ENCODE measurements at places on chromosomes 16 and 17. TPM values are rescaled to one million over a fixed set of nuclear protein-coding genes. Genes with fewer than 3 reads are reported as not detected.
A peak's percentile ranks its signal among the peaks of the same experiment; 100 is the strongest.

SOX15 gene
- 0.86 TPM for total RNA-seq

TLCD3B gene
- 0.72 TPM for total RNA-seq

GCGR gene
- total RNA-seq = not detected

KRTAP17-1 gene
- total RNA-seq = not detected

ASPA gene
- total RNA-seq = 1.3 TPM

CES1 gene
- total RNA-seq = 19.3 TPM

NSRP1 gene
- 60.6 TPM for total RNA-seq

PTX4 gene
- 0.58 TPM for total RNA-seq

TEDC2 gene
- total RNA-seq = 0.91 TPM

- no peak for DNase-seq
Measured at GRCh38 chr17:79011451-79012147, 2.0 kb upstream of the CANT1 start.

- no peak for DNase-seq
Measured at GRCh38 chr17:65811043-65811442, 249.6 kb upstream of the AXIN2 start.

- DNase-seq = no peak
Measured at GRCh38 chr17:1322014-1322428, 42.6 kb downstream of the TRARG1 start.

- DNase-seq = no peak
Measured at GRCh38 chr16:85996843-85997242, 97.9 kb downstream of the IRF8 start.

DNA sequence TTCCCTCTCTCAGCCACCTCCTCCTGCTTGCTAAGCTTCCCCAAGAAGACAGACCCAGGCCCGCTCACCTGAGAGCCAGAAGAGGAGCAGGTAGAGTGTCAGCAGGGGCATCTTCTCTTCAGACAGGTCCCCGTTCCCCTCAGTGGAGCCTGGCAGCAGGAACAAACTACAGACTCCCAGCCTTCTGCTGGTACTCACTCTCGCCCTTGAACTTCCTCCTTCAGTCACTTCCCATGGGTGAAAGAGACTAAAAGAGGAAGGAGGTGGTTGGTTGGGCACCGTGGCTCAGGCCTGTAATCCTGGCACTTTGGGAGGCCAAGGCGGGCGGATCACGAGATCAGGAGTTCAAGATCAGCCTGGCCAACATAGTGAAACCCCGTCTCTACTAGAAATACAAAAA, at the start of gene CD300LF:
Gene CD300LF (minus strand): TSS at position 168 of the 400 bp plus-strand sequence. CDS start 57 bp downstream, at position 111.
- DNase-seq = peak; percentile 65

GRCh38 chr16:25035494-25036405, 20.6 kb upstream of the ARHGAP17 start:
- DNase-seq = no peak

GRCh38 chr17:42087736-42088705, 10.3 kb downstream of the ZNF385C start:
- no peak for DNase-seq

GRCh38 chr16:87495578-87496446, 3.0 kb upstream of the ZCCHC14 start:
- DNase-seq = no peak

DNA sequence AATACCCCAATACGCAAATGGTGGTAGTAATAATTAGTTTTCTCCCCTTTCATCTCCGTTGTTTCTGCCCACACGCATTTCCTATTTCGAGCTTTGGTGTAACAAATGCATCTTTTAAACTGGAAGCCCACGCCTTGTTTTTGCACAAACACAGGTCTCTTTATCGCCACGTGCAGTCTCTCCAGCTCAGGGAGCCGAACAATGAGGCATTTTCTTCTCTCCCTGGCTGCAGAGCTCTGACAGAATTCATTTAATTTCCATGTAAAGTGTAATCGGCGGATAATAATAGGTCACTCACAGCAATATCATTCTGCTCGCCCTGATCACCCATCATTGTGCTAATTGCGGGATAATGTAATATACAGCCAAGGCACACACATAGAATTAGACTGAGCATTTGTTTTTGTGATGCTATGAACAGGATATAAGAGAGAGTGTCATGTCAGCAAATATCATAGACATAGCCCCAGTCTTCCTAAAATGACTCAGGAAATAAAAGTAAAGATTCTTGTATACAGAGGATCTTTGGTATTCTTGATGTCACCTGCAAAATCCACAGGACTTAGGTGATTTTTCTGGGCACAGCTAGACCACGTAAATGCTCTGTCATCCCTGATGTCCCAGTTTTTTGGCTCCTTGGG, 452.6 kb upstream of the CDH11 start:
- no peak for DNase-seq

DNA sequence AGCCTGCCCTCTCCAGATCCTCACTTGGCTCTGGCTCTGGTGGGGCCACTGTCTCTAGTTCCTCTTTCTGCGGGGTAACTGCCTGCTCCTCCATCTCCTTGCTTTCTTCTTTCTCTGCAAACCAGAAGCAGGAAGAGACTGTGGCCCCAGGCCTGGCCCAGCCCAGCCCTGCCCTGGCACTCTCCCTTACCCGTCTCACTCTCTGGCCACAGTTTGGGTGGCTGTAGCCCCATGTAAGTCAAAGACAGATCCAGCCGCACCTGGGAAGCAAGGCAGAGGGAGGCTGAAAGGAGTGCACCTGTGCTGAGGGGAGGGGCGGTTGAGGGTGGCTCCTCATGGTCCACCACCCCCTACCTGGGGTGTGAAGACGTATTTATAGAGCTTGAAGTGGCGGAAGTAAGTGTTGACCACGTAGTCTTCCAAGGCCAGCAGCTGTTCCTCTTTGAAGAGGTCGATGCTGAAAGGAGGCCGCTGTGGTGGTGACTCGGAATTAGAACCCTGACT, 2.8 kb downstream of the CFAP119 start:
- no peak for DNase-seq

DNA sequence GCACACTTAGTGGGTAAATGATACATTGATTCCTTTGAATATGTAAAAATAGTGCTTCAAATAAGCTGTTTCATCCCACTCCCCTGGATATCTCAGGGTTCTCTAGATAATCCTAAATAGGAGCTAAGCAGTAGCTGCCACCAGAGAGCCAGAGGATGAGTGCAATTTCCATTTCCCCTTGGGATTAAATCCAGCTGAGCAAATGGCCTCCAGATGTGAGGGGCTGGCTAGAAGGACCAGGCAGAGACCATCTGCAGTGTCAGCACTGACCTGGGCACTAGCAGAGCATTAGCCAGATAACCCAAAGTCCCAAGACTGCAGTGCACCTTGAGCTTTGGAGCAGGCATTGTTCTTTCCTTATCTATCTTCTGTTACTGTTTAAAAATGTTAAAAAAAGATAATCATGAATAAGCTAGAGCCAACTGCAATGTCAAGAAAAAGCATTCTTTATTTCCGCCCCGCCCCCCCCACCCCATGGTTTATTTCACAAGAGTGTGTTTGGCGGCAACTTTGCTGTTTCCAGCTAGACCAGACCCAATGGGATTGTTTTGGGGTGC, 19.5 kb downstream of the GPR179 start:
- no peak for DNase-seq

GRCh38 chr16:24701521-24701951, 27.9 kb upstream of the TNRC6A start:
- peak; percentile 61 for DNase-seq

GRCh38 chr16:12191102-12191501, 214.6 kb downstream of the SNX29 start:
- DNase-seq = no peak

DNA sequence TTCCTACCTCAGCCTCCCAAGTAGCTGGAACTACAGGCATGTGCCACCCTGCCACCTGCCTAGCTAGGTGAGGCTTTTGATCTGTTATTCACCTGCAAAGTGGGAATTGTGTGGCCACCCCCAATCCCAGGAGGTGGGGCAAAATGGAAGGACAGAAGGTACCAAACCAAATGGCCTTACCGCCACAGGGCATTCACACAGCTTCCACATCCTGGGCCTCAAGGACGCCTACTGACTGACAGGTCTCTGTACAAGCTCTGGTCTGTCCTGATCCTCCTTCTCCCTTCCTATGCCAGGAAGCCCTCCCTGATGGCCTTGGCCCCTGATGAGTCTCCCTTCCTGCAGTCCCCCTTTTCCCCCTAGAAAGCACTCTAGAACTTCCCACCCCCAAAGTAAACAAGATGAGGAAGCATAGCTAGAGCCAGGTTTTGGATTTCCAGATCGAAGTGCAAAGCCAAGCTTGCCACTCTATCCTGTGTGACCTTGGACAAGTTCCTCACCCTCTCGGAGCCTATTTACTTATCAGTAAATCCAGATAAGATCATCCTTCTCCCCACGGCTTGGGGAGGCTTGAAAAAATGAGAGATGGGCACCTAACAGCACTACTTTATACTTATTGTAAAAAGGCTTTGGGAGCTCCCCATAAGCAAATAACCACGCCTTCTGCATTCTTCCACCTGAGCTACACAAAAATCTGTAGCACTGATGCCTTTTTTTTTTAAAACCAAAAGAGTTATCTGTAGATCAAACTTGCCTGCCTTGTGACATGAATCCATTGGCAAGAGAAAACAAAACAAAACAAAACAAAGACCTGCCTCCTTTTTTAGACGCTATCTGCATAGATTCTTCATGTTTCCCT, 4.5 kb downstream of the PLLP start:
- no peak for DNase-seq
